Chondrocyte (in vitro differentiated cells): ENCODE measurements at places on chromosomes 16 and 17. TPM values are rescaled to one million over a fixed set of nuclear protein-coding genes. Genes with fewer than 3 reads are reported as not detected.

DNA sequence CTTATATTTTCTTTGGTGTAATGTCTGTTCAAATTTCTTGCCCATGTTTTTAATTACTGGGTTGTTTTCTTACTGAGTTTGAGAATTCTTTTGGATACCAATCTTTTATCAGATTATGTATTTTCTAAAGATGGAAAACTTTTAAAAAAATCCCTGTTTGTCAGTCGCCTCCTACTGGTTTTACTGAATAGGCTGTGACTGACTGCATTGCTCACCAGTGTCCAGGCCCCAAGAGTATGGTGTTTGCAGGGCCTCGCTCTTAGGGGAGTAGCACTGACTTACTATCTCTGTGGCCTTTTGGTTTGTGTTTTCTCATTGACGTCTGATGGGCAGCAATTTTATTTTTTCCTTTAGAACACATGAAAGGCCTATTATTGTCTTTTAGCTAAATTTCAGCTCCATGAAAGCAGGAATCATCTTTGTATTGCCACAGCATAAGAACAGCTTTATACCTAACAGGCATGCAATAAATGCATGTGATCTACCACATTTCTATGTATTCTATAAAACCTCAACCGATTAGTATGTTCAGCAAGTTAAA lies 188.4 kb downstream of the AATF start:
- H3K4me1 ChIP-seq, result no peaks in the 10 kb centered on the region
- no peak for DNase-seq
- H3K36me3 ChIP-seq, result peaks cover 3% of the 10 kb centered on the region
- no peaks in the 10 kb centered on the region for H3K27me3 ChIP-seq

DNA sequence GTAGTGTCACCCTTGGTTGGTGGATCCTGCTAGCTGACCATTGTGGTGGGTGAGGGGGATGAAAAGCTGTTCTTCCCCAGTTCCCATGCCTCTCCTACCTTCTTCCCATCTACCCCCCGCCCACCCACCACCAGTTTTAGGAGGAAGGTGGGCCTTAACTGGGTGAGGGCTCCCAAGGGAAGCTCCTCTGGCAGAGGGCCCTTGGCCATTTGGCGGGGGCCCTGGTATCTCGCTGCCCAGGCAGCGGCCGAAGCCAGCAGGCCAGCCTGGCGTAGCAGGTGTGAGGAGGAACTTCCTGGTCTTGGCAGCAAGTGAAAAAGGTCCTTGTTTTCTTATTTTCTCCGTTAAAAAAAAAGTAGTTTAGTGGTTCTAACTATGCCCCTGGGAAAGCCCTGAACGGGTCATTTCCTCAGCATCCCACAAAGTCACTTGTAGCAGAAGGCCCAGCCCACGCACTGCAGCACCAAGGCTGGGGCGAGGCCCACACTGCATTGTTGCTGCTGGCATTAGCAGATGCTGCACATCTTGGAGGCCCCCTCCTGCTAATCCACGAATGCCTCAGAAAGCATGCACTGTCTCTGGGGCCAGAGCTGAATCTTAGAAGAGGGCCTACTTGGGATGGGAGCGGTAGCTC lies 72.5 kb downstream of the MPRIP start:
- no peaks in the 10 kb centered on the region for H3K27me3 ChIP-seq
- peak; percentile 38 for DNase-seq
- no peak overlapping the region for H3K27ac ChIP-seq
- no peak overlapping the region for H3K4me3 ChIP-seq
- H3K4me1 ChIP-seq, result peaks cover 44% of the 10 kb centered on the region

DNA sequence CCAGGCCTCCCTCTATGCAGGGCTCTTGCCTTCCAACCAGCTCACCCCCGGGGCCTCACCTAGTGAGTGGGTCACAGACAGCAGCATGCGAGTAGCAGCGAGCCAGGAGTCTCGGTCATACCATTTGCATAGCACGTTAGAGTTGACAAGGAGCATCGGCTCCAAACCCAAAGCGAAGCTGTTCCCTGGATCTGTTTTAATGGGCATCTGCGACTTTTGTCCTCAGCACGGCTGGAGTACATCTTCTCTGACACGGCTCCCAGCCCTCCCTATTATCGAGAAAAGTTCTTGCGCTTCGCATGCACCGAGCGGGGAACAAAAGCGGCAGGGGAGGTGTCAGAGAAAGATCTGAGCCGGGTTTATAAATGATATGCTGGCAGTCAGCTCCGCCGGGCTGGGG lies 253.3 kb downstream of the MAF start:
- H3K27ac ChIP-seq, result no peak overlapping the region
- H3K36me3 ChIP-seq, result no peaks in the 10 kb centered on the region
- H3K4me3 ChIP-seq, result no peak overlapping the region
- peaks cover 18% of the 10 kb centered on the region for H3K27me3 ChIP-seq

GRCh38 chr17:62172492-62173291 lies 107.6 kb upstream of the MED13 start:
- H3K4me1 ChIP-seq, result peaks cover 12% of the 10 kb centered on the region
- no peaks in the 10 kb centered on the region for H3K27me3 ChIP-seq
- DNase-seq, result no peak
- H3K4me3 ChIP-seq, result no peak overlapping the region
- H3K36me3 ChIP-seq, result no peaks in the 10 kb centered on the region
- H3K27ac ChIP-seq, result no peak overlapping the region

- peaks cover 2% of the 10 kb centered on the region for H3K36me3 ChIP-seq
- H3K27ac ChIP-seq, result no peak overlapping the region
- H3K27me3 ChIP-seq, result peaks cover 50% of the 10 kb centered on the region
- no peak overlapping the region for H3K4me3 ChIP-seq
Measured at GRCh38 chr17:6244253-6244652, 174.1 kb downstream of the WSCD1 start.

DNA sequence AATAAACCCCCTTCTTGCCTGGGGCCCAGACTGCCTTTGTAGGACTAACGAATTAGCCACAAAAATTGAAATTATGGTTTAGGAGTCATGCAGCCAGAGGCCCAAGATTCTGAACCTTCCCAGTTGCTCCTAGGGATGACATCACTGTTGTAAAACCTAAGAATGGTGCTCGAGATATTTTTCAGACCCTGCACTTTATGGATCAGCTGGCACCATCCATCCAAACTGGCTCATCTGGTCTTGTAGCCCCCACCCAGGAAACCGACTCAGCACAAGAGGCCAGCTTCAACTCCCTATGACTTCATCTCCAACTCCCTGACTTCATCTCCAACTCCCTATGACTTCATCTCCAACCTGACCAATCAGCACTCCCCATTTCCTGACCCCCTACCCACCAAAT lies 10.9 kb upstream of the EVPL start:
- H3K36me3 ChIP-seq, result peaks cover 25% of the 10 kb centered on the region
- H3K27ac ChIP-seq, result no peak overlapping the region
- no peaks in the 10 kb centered on the region for H3K27me3 ChIP-seq
- no peak for DNase-seq
- H3K4me1 ChIP-seq, result peaks cover 5% of the 10 kb centered on the region

DNA sequence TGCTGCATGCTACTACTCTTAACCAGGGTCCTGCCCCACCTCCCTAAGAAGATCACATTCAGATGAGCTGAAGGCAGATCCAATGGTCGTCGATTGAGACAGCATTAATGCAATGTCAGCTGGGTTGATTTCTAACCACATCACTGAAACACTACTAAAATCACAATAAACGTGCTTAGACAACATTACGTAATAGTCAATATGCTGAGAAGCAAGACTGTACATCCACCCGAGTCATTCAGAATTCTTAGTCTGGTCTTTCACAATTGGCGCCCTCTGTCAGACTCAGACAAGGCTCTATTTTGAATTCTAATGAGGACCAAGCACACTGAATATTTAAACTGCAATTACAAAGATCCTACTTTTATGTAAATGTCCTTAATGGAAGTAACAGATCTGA lies 205.2 kb downstream of the STX8 start:
- no peak overlapping the region for H3K4me3 ChIP-seq
- peaks cover 42% of the 10 kb centered on the region for H3K4me1 ChIP-seq
- H3K27ac ChIP-seq, result peak overlapping the region; percentile 78
- no peaks in the 10 kb centered on the region for H3K27me3 ChIP-seq

- peak; percentile 72 for DNase-seq
- no peak overlapping the region for H3K27ac ChIP-seq
- H3K4me3 ChIP-seq, result no peak overlapping the region
- peaks cover 9% of the 10 kb centered on the region for H3K36me3 ChIP-seq
Measured at GRCh38 chr17:28363776-28364650, 986 bp downstream of the SEBOX start.

DNA sequence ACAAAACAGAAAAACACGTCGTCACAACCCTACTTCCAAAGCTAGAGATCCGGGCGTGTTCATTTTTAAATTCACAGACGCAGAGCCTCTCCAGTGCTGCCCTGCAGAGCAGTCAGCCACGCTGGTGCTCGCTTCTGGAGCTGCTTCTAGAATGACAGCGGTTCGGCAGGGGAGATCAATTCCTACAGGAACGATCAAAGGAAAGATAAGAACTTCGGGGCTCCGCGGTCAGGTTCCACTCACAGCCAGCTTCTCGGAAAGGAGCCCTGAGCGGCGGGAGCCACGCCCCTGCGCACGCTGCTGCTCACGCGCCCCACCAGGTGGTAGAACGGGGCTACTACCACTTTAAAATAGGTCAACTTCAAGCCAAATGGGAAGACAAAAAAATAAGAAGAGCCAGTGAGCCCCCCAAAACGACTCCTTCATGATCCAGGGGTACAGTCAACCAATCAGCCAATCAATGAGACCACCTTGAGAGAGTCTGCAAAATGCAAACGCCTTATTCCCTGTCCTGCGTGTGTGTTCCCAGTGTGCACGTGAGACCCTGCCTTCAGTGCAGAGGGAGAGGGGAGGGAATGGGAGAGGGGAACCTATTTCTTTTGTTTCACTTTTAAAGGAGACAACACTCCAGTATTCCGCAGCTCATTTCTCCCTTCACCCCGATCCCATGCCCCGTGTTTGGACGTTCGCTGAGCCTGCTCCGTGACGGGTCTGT lies 209.7 kb downstream of the RBFOX3 start:
- no peak overlapping the region for H3K27ac ChIP-seq
- H3K36me3 ChIP-seq, result no peaks in the 10 kb centered on the region
- H3K4me1 ChIP-seq, result peaks cover 16% of the 10 kb centered on the region
- no peak for DNase-seq

- H3K4me1 ChIP-seq, result peaks cover 4% of the 10 kb centered on the region
- H3K27me3 ChIP-seq, result no peaks in the 10 kb centered on the region
- peaks cover 2% of the 10 kb centered on the region for H3K36me3 ChIP-seq
- no peak overlapping the region for H3K27ac ChIP-seq
- no peak for DNase-seq
- H3K4me3 ChIP-seq, result no peak overlapping the region
Measured at GRCh38 chr16:22073350-22073749, 19.0 kb upstream of the VWA3A start.

GRCh38 chr16:13136901-13137300 lies 235.5 kb downstream of the SHISA9 start:
- no peaks in the 10 kb centered on the region for H3K36me3 ChIP-seq
- DNase-seq, result no peak
- H3K4me3 ChIP-seq, result no peak overlapping the region
- no peak overlapping the region for H3K27ac ChIP-seq
- no peaks in the 10 kb centered on the region for H3K27me3 ChIP-seq

GRCh38 chr17:66960613-66961012 lies 3.9 kb upstream of the CACNG4 start:
- no peak for DNase-seq
- H3K4me1 ChIP-seq, result peaks cover 12% of the 10 kb centered on the region
- peaks cover 3% of the 10 kb centered on the region for H3K27me3 ChIP-seq
- no peak overlapping the region for H3K4me3 ChIP-seq

GRCh38 chr16:8935989-8936388 lies 27.7 kb downstream of the USP7 start:
- H3K27ac ChIP-seq, result peak overlapping the region; percentile 28
- no peaks in the 10 kb centered on the region for H3K36me3 ChIP-seq
- no peak for DNase-seq
- H3K4me1 ChIP-seq, result peaks cover 39% of the 10 kb centered on the region
- no peak overlapping the region for H3K4me3 ChIP-seq

GRCh38 chr17:41404024-41404671 lies 6.7 kb upstream of the KRT31 start:
- H3K4me3 ChIP-seq, result no peak overlapping the region
- H3K4me1 ChIP-seq, result peaks cover 14% of the 10 kb centered on the region

C17orf50 gene
- total RNA-seq, result not detected in 3 replicates

CIITA gene
- not detected in 3 replicates for total RNA-seq

TUBG2 gene
- total RNA-seq, result 26.2 to 36.5 TPM (median 29.2 TPM) in 3 replicates
